ENCODE measurements at places on chromosomes 3 and 15. TPM values are rescaled to one million over a fixed set of nuclear protein-coding genes. Genes with fewer than 3 reads are reported as not detected.

Gene SLC25A36
- total RNA-seq = 38.1 TPM

Gene AADACL2
- not detected for total RNA-seq

Gene CYP1A2
- total RNA-seq = not detected

Gene TGM4
- not detected for total RNA-seq

Gene AADAC
- total RNA-seq = not detected

DNA sequence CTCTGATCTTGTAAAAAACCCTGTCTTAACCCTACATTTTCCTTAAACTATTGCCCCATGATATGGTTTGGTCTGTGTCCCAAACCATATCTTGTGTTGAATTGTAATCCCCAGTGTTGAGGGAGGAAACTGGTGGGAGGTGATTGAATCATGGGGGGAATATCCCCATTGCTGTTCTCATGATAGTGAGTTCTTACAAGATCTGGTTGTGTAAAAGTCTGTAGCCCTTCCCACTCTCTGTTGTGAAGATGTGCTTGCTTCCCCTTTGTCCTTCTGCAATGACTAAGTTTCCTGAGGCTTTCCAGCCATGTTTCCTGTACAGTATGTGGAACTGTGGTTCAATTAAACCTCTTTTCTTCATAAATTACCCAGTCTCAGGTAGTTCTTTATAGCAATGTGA lies 881.4 kb downstream of the DIPK2A start:
- no peak for DNase-seq

DNA sequence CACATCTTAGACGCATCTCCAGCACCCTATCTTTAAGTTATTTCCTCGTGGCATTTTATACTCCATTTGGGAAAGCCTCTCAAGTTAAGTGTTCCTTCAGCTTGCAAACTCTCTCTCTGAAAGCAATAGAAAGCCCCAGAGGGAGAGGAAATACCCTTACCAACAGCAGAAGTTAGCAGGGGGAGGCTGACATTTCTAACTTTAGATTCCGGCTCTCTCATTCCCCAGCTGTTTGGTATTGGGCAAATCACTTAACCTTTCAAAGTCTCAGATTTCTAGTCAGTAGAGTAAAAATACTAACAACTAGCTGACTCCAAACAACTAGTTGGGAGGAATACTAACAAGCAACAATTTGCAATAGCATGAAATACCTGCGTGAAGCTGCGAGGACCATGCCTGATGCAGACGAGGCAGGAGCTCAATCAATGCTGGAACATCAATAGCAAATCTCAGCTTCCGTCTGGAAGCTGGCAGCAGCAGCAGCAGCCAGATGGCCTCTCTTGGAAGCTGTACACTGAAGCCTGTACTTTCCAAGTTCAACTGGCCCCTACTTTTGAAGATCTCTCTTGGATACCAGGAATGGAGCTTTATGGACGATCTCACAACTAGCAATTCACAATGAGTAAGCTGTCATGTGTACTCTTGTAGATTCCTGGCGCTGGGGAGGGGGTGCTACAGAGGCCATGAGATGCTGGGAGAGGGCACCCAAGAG lies 47.8 kb downstream of the THBS1 start:
- DNase-seq = no peak

GRCh38 chr3:183185696-183186095 lies 23.2 kb upstream of the LAMP3 start:
- peak; percentile 52 for DNase-seq

- DNase-seq = no peak
Observed at GRCh38 chr3:69197922-69198530, 75.6 kb upstream of the LMOD3 start.

DNA sequence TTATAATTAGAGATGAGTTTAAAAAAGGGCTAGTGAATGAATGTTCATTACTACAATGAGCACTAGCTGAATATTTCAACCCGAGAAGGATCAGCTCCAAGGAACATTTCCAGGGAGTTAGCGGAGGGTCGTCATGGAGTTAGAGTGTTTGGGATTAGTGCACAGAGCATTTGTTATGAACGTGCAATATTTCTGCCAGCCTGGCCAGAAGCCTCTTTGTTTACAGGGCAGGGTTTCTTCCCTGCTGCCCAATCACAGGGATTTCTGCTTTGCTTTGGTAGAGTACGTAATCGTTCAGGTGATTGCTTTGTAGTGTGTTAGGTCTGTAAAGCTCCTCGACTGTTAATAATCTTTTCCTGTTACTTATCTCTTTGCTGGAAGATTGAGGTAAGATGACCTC lies 5.9 kb downstream of the CGNL1 start:
- no peak for DNase-seq

DNA sequence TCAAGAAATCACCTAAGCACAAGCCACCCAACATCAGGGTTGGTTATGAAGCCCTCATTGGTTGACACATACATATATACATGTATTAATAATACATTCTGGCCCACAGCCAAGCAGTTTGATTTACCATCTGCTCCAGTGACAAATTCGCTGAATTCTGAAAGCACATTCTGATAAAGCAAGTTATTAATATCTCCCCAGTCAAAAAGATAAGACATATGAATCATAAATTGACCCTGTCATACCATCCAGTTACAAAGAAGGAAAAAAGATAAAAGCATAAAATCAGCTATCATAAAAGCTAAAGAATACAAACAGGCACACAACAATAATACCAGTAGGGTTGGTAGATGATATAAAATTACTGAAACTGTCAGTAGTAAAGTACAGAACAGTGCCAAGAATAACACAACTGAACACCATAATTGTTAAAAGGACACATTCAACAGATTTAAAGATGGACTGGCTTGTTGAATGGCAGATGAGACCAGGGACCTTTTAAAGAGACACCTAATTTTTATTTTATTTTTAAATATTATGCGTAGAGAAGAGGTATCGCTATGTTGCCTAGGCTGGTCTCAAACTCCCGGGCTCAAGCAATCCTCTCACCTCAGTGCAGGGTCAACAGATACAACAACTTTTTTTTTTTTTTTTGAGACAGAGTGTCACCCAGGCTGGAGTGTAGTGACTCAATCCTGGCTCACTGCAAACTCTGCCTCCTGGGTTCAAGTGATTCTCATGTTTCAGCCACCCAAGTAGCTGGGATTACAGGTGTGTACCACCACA lies 7.7 kb downstream of the SNX4 start:
- no peak for DNase-seq

DNA sequence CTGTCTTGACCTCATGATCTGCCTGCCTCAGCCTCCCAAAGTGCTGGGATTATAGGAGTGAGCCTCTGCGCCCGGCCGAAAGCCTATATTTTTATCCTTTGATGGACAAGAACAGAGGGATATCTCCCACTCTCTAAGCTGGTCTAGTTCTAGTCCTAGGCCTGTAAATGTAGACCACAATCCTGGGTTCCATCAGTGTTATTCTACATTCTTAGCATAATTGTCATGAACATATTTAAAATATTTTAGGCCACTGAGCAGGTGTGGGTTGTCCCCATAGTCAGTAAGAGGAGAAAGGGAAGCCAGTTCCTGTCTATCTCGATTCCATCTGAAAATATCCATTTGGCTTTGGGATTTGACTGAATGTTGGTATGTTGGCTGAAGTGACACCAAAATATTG lies 118.1 kb downstream of the EBLN2 start:
- no peak for DNase-seq

DNA sequence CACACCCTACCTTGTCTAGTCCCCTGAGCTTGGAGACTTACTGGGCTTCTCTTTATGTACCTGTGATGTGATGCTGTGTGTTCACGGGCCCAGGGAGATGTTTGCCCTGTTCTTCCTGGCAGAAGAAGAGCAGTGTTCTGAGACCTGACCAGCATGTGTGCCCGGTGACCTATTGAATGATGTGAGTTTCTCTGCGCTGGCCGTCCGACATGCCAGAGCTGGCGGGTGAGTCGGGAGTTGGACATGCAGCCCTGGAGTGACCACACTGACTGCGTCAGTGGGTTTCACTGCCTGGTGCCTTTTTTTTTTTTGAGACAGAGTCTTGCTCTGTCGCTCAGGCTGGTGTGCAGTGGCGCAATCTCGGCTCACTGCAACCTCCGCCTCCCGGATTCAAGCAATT lies 42.3 kb downstream of the CGNL1 start:
- peak; percentile 32 for DNase-seq

DNA sequence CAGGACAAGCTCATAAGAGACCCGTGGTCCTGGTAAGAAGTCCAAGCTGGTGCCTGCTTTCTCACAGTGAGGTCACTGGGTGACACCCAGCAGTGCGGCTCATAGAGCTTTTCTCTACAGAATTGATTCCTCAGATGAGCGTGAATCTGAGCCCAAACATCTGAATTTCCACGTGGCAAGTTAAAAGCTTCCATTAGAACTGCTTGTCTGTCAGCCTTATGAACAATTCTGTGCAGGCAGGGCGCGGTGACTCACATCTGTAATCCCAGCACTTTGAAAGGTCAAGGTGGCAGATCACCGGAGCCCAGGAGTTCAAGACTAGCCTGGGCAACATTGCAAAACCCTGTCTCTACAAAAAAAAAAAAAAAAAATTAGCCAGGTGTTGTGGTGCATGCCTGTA lies 113.1 kb upstream of the ABHD17C start:
- no peak for DNase-seq

GRCh38 chr3:194000712-194001111 lies 135.2 kb upstream of the HES1 start:
- DNase-seq = no peak

GRCh38 chr15:93164409-93164808 lies 75.4 kb upstream of the RGMA start:
- no peak for DNase-seq

- DNase-seq = no peak
Observed at GRCh38 chr3:129003578-129004112, 2.5 kb downstream of the EFCC1 start.

DNA sequence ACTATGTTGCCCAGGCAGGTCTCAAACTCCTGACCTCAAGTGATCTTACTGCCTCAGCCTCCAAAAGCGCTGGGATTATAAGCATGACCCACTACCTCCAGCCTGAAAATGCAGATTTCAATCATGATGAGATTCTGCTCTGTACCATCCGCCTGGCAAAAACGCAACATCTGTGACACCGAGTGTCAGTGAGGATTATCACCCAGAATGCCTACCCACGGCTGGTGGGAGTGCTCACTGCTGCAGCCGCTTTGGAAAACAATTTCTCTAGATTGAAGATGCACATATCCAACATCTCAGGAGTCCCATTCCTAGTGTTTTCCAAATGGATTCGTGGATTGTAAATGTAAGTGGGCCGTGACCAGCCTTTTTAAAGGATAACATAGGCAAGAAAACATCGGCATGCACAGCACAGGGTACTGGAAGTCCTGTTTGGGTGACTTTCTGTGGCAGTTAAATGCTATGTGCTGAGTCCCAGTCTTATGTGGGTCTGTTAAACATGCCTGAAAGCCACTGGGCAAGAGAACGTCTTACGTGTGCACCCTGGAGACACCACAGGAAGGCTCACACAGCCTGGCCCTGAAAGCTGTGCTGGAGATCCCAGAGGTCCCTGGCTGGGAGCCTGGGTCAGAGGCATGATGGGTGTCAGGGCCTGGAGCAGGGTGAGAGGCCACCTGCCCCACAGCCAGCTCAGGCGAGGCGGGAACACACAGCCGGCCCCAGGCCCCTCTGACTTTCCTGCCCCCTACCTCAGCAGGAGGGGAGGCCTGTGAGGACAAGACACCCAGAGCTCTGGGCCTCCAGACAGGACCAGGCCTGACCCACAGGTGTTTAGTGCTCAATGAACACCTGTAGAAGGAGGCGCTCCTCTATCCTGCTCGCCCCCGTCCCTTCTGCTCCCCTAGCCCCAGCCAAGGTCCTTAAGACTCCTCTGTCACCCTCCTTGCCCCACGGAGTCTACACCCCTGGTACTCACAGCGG lies 918 bp downstream of the PRSS50 start:
- no peak for DNase-seq

- no peak for DNase-seq
Observed at GRCh38 chr3:132783152-132783551, 60.9 kb upstream of the NPHP3 start.

DNA sequence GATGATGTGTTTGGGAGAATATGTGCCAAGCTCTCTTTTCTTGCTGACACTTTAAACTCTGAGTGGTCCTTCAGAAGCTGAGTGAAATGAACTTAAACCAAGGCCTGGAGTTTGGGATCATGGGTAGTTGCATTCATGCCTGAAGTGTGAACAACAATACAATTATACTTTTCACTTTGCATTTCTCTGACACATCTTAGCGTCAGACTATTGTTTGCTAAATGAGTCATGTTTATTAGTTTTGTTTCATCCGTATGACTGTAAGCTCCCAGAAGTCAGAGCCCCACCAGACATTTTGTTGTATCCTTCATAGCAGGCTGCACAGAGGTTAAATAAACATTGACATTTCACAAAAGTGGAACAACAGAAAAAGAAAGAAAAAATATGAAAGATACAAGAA lies 542.6 kb downstream of the TUSC7 start:
- DNase-seq = peak; percentile 74

DNA sequence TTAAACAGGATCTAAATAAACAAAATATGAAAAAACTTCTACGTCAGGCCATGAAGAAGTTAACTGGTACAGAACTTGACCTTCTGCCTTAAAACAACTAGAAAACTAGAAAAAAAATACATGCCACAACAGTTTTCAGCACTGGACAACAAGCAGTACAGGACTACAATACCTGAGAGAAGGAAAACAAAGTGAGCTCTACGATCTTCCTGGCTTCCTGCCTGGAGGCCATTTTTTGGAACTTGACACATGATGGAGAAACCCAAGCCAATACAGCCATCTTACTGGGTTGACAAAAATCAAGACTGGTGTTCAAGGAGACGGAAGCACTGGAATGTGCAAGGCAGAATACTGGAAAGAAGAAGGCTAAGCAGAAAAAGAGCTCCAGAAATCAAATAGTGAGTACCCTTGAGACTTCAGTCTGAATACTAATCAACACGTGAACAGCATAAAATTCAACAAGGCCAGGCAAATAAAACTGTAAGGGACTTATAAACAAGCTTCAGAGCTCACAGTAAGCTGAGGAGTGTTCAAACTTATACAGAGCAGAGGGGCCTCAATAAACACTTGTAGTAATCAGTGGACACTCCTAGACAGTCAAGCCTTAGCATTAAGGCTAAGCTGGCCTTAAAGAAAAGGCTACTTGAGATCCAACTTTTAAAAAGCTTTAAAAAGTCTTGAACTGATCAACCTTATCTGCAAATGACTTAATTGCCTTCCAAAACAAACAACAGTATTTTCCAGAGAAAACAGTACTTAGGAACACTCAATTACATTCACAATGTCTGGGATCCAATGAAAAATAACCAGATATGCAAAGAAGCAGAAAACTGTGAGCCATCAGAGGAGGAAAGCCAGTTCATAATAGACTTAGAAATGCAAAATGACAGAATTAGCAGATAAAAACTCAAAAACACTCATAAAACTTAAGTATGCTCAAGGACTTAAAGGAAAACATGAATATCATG lies 63.2 kb downstream of the DLG1 start:
- no peak for DNase-seq

GRCh38 chr3:45225465-45226205 lies 452 bp downstream of the TMEM158 start:
- peak; percentile 32 for DNase-seq
